ENCODE measurements at places on chromosomes 11 and 22. TPM values are rescaled to one million over a fixed set of nuclear protein-coding genes. Genes with fewer than 3 reads are reported as not detected.

DNA sequence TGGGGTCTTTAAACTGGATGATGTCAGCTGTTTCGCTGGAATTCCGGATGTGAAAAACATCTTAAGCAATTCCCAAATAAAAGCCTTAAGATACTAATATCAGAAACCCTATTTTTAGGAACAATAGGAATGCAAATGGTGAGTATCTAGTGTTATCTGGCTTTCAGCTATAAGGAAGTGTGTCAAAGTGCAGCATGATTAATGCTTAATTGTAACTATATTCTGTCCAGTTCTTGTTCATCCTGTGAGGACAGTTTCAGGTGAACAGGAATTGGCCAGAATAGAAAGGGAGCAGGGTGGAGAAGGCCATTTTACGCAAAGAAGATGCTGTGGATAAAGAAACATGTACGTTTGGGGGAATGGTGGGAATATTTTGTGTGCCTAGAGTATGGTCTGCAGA, 108.2 kb downstream of the RASSF10 start:
- DNase-seq = no peak

GRCh38 chr11:75777461-75778110, 9.0 kb downstream of the DGAT2 start:
- no peak for DNase-seq

DNA sequence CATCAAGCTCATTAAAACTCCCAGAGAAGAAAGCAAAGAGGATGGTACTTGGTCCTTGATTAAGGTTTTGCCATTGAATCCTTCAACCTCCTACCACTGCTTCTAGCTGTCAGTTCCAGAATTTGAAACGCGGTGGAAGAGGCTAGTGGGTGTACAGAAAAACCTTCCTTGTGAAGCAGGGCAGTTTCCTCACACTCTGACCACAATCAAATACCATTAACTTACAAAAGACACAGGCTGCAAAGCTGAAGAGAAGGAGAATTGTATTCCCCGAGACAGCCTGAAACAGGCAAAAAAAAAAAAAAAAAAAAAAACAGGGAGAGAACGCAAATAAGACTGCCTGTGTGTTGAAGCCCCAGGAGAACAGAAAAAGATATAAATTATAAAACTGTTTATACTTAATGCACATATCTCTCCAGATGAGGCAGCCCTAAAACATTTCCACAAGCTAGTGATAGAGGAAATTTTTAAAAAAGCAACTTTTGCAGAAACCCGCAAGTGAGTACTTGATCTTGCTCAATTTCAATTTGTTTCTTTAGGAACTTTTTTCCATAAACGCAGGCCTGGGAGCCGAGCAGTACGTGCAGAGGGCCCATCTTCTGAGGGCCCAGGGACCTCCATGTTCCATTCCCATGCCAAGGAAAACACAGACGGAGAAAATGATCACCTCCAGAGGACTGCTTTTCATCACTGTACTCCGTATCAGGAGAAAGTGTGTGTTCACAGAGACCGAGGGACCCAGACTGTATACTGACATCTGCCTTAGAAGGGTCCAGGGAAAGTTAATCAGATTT, 218.7 kb upstream of the BLID start:
- DNase-seq = peak; percentile 50

DNA sequence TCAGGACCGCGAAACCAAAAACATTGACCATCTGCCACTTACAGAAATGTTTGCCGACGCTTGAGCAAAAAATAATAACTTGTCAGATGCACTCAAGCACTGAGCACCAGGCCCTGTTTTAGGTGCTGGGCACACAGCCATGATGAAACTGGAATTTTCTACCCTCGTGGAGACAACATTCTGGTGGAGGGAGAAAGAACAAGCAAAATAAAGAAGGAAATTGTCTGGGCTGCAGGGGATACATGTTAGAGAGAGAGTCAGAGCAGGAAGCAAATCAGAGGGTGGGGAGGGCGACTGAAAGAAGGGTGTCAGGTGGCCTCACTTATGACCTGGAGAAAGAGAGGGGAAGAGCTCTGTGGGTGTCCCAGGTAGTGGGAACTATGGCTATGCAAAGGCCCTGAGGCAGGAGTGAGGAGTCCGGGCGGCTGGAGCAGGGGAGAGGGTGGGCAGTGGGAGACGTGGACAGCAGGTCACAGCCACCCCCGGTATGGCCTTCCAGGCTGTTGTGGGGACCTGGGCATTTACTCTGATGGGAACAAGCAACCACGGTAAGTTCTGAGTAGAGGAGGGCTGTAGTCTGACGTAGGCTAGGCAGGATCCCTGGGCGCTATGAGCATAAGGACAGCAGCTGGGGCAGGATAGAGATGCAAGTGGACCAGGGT, 78.8 kb downstream of the MYEOV start:
- DNase-seq = no peak

GRCh38 chr11:66568124-66568916, at the start of gene CTSF:
Gene CTSF, minus strand, starts transcription at chr11:66568606. Its CDS starts 120 bp downstream, at chr11:66568486.
- DNase-seq = peak; percentile 87

GRCh38 chr11:58429273-58429672, 1.4 kb upstream of the OR5B2 start:
- no peak for DNase-seq

- DNase-seq = peak; percentile 66
Measured at GRCh38 chr22:23898006-23898974, 4.1 kb downstream of the MIF start.

DNA sequence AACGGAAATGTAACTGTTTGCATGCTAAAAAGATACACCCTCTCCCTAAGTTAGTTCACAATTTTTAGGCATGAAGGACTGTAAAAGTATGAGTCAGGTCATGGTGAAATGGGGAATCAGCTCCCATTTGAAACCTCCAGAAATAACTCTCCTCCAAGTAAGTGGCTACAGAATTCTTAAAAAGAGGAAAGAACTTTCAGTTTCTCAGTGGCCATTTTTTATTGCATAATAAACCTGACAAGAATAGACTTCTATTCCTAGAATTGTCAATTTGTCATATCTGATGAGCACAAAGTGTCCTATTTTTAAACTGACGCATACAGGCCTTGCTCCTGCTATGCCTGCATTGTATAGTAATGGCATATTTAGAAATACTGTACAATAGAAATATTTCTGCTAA, 612.2 kb downstream of the CNTN5 start:
- no peak for DNase-seq

DNA sequence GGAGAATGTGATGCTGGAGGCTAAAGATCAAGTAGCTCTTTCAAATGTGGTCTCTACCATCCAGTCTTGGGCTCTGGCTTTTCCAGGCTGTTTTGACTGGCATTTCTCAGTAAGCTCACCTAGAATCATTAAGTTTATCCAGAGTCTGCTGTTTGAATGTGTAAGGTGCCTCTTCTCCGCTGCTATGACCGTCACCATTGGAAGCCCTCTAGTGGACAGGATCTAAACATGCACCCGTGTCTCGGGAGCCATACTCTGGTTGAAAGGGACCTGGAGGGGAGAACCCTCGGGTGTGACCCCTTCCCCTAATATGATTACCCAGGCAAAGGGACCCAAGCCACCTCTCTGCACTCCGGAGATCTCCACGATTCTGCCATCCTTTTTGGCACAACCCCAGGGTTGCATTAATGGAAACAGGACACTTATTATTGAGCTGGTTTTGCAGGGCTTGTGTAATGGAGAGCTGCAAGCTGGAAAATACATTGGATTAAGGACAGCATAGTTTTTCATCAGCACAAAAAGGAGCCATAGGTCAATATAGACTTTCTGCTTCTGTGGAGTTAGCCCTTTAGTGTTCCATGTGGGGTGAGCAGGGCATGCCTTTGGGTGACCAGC, 191.0 kb upstream of the LARGE1 start:
- peak; percentile 68 for DNase-seq

GRCh38 chr11:113273720-113274119, 40.7 kb upstream of the TTC12 start:
- no peak for DNase-seq

DNA sequence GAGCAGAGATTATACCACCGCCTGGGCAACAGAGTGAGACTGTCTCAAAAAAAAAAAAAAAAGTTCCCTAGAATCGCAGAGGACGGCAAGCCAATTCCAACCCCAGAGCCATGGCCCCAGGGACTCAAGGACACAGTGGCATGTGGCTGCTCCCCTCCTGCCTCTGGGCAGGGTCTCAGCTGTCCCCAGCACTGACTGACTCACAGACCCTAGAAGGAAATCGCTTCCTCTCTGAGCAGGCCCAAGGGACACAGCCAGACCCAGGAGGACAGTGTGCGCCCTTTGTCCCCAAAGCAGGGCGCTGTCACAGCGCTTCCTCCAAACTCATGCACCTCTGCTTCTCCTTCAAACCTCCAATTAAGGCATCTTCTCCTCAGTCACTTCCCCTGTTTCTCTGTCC, 2.3 kb downstream of the PACSIN3 start:
- no peak for DNase-seq

- DNase-seq = no peak
Measured at GRCh38 chr11:108512708-108513107, 14.5 kb upstream of the POGLUT3 start.

Gene FAR1
- total RNA-seq = 35.2 TPM

Gene ZNF215
- total RNA-seq = 5.5 TPM

Gene KDM4D
- total RNA-seq = 1.7 TPM
